ENCODE measurements at places on chromosomes 5 and 9.

- DNase-seq = no peak
Measured at GRCh38 chr5:178192787-178193186, 5.6 kb upstream of the GMCL2 start.

DNA sequence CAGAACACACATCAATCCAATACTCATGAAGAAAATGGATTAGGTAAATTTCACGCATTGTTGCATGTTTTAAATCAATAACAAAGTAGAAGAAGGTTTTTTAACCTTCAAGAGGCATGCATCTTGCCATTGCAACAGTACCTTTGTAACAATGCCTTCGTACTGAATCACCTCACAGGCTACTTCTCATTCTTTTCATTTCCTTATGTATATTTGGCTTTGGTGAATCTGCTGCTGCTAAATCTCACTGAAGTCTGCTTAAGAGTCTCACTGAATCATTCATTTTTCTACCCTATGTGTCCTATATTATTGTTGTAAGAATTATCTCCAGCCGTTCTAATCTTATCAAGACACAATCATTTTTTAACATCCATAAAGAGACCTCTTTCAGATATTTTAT, 152.5 kb downstream of the CDH10 start:
- no peak for DNase-seq

DNA sequence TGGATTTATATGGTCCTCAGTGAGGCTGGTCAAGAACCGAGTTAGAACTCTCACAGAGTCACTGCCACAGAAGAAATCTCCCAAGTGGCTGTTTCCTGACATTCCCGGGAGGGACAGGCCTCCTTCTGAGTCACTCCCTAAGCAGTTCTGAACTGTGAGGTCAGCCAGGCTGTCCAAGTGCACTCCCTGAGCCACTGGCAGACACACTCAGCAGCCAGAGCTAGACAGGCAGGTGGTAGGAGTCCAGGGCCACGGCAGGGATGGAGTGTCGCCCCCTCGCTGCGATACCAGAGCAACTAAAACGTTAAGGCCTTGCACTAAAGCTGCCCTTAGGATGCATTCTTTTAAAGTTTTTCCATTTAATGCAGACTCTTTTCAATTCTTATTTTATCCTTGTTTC, 3.4 kb downstream of the IL4 start:
- peak; percentile 95 for DNase-seq

- DNase-seq = peak; percentile 91
Measured at GRCh38 chr5:71887680-71888079, 168.6 kb downstream of the CARTPT start.

DNA sequence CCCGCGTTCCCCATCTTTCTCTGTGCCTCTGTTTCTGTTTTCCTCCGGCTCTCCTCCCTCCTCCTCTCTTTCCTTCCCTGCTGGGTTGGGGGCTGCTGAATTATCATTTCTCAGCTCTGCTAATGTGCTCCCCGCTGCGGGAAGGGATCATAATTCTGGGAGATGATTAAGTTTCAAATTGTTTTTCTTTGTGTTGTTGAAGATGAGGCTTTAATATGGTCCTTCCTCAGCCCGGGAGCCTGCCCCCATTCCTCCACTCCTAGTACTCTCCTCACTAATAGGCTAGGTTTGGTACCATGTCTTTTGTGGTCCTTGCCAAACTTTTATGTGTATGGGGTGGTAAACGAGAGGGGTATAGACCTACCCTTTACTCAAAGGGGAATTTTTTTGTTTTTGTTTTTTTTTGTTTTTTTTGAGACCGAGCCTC, 5.7 kb upstream of the PCDH1 start:
- DNase-seq = no peak

DNA sequence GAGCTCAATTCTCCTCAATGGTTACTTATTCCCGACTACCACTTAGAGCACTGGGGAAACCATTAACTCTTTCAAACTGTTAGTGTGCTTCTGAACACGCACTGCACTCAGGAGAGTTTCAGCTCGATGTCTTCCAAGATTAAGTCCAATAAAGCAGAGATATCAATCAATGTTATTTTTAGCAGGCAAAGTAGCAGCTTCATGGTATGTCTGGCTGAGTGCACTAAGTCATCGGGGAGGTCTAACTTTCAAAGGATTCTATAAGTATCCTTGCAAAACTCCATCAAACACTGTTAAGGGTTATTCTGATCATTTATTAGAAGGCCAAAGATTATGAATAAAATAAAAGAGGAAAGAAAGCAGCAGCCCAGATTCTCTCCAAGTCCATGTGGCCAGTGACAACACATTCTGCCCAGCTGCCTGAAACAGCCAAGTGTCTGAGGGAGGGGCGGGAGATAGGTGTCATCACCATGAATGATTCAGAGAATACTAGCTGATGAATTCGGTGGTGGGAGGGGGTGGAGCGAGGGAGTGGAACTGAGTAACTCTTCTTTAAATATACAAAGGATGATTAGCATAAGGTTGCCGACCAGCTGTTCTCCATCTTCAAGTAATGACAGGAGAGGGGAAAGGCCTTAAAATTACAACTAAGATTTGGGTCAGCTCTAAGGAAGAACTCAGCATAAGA, 21.3 kb downstream of the NREP start:
- DNase-seq = peak; percentile 94

DNA sequence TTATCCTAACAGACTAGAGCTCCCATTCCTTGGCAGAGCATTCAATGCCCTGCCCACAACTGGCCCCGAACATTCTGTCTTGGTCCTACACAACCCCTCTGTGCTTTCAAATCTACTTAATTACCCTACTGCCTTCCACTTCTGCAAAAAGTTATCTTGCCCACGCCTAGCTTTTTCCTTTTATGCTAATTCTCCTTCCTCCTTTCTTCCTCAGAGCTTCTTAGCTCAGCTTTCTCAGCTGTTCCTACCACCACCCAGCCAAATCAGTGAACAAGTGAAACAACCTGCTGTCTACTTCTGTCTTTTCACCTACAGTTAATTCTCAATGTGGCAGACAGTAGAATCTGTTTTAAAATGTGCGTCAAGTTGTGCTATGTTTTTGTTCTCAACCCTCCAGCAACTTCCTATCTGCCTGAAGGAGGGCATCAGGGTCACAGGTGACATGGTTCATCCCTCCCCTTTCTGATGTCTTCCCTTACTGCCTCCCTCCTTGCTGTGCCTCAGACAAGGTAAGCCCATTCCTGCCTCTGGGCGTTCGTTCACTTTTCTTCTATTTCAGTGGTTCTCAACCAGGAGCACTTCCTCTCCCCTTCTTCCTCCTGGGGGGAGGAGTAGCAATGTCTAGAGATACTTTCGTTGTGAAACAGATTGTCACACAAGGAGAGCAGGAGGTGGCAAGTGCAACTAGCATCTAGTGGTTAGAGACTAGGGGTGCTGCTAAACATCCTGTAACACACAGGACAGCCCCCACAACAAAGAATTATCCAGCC, 1.3 kb upstream of the REEP5 start:
- DNase-seq = no peak

GRCh38 chr5:69491027-69491426, 1.6 kb upstream of the OCLN start:
- DNase-seq = no peak

DNA sequence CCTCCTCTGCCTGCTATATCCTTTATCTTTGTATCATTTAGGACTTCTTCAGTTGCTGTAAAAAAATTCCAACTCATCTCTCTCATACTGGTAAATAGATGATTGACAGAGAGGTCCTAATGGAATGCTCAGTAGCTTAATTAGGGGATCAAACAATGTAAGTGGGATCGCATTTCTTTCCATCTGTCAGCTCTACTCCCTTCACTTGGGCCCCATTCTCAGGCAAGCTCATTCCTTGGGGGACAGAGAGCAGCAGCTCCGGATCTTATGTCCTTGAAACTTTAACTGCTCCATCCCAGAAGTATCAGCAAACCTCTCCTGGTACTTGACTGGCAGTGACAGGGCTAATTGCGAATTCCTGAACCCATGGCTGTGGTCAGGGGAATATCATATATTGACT, 146.7 kb downstream of the YTHDC2 start:
- DNase-seq = no peak

- DNase-seq = no peak
Measured at GRCh38 chr5:68315679-68316271, 100.2 kb downstream of the PIK3R1 start.

DNA sequence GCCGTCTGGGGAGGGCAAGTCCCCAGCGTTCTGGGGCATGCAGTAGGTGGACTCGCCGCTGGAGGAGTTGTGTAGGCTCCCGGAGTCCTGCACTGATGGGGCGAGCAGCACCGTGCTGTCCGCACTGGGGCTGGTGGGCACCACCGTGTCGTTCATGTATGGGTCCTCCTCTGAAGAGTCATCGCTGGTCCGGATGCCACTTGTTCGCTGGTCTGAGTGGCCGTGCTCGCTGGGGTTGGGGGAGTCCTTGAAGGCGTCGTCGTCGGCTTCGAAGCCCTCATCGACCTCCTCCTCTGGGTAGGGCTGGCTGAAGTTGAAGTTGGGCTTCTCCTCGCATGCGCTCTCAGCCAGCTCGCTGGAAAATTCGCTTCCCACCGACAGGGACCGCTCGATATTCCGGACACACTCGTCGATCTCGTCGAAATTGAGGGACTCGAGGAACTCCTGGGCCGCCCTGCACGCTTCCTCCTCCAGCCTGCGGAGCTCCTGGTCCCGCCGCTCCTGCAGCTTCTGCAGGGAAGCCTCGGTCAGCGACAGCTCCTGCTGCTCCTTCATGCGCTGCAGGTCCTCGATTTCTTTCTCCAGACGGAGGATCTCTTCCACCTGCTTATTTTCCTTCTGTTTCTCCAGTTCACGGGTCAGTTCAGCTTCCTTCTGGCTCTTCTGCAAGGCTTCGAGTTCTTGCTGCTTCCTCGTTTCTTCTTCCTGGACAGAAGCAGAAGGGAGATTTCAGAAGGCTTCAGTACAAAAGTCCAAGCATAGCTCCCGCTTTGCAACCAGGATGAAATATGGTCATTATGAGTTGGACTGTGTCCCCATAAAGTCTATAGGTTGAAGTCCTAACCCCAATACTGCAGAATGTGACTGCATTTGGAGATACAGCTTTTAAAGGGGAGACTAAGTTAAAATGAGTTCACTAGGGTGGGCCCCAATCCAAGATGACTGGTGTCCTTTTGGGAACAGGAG, 84.6 kb upstream of the RETREG1 start:
- DNase-seq = no peak

DNA sequence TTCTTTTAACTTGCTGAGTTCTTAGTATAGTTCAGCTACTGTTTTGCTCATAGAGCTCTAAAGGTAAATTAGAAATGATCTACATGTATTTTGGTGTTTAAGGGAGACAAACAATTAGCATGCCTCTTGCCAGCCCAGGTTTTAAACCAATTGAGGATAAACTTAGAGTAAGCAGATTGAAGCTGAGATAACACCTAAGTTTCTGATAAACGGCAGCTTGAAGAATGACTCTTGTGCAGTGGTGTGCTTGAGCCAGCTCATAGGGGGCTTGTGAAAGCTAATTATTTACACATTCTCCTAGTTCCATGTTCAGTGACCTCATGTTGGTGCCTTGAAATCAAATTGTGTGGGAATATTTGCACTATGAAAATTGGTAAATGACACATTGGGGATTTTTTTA, 193.0 kb downstream of the PRR16 start:
- no peak for DNase-seq

- no peak for DNase-seq
Measured at GRCh38 chr5:140020601-140021177, 22.4 kb downstream of the NRG2 start.

DNA sequence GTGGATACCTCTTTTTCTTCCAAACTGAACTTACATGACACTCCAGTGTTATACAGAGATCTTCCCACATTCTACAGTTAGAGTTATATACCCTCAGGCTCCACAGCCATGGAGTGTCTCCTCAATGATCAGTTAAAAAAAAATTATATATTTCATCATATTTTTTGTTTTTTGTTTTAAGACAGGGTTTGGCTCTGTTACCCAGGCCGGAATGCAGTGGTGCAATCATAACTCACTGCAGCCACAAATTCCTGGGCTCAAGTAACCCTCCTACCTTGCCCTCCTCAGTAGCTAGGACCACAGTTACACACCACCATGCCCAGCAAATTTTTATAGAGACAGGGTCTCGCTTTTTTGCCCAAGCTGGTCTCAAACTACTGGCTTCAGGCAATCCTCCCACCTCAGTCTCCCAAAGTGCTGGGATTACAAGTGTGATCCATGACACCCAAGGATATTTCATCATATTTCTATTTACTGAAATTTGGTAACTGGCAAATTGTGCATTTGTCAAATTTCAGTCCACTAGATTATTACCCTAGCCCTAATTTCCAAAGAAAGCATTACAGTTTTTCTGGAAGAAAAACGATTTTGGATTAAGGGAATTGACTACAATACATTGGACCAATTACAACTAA, 18.1 kb upstream of the SCAI start:
- peak; percentile 70 for DNase-seq
